ENCODE measurements at places on chromosomes 13 and 19. TPM values are rescaled to one million over a fixed set of nuclear protein-coding genes. Genes with fewer than 3 reads are reported as not detected.

NXNL1 gene
- not detected for total RNA-seq

- H3K4me1 ChIP-seq: peaks cover 3% of the 10 kb centered on the region
- no peak overlapping the region for H3K4me3 ChIP-seq
- no peak for DNase-seq
- H3K36me3 ChIP-seq: no peaks in the 10 kb centered on the region
Observed at GRCh38 chr19:48500830-48501493, 10.7 kb downstream of the LMTK3 start.

CBARP gene
- 0.05 TPM for total RNA-seq

- no peak for DNase-seq
- H3K27me3 ChIP-seq: no peaks in the 10 kb centered on the region
- H3K4me1 ChIP-seq: no peaks in the 10 kb centered on the region
- H3K36me3 ChIP-seq: no peaks in the 10 kb centered on the region
- no peak overlapping the region for H3K27ac ChIP-seq
Observed at GRCh38 chr13:63161219-63161618, 1745.6 kb upstream of the PCDH20 start.

RYR1 gene
- total RNA-seq: 0.33 TPM

DNA sequence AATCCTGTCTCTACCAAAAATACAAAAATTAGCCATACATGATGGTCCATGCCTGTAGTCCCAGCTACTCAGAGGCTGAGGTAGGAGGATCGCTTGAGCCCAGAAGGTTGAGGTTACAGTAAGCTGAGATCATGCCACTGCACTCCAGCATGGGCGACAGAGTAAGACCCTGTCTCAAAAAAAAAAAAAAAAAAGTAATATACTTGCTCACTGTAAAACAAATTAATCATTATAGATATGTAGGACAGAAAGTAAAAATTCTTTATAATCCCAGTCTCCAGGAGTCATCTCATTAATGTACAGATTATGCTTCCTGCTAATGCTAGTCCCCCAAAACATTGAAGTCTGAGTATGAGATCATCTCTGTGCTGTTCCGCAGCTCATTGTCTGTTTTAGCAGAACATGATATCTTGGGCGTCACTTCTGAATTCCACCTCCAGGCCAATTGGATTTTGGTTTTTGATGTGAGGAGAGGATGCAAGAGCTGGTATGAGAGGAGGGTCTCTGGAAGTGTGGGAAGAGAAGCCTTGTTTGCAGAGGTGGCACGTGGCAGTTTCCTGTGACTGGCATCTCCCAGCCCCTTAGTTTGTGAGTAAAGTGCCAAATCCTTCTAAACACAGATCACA is 75.4 kb upstream of the NPAS1 start:
- no peak overlapping the region for H3K4me3 ChIP-seq
- peaks cover 51% of the 10 kb centered on the region for H3K4me1 ChIP-seq
- no peak for DNase-seq
- no peaks in the 10 kb centered on the region for H3K36me3 ChIP-seq

C19orf33 gene
- not detected for total RNA-seq

VSTM2B gene
- total RNA-seq: not detected

GRCh38 chr13:113005076-113005865 is 36.3 kb downstream of the MCF2L start:
- no peak overlapping the region for H3K27ac ChIP-seq
- DNase-seq: no peak
- no peak overlapping the region for H3K4me3 ChIP-seq
- no peaks in the 10 kb centered on the region for H3K36me3 ChIP-seq

KLF16 gene
- total RNA-seq: 4.4 TPM

- H3K27ac ChIP-seq: no peak overlapping the region
- H3K4me1 ChIP-seq: no peaks in the 10 kb centered on the region
- no peak overlapping the region for H3K4me3 ChIP-seq
- peak; percentile 63 for DNase-seq
- peaks cover 35% of the 10 kb centered on the region for H3K36me3 ChIP-seq
- no peaks in the 10 kb centered on the region for H3K27me3 ChIP-seq
Observed at GRCh38 chr19:3440082-3440481, 40.2 kb downstream of the SMIM24 start.

ICAM5 gene
- total RNA-seq: 1.0 TPM

ZNF418 gene
- total RNA-seq: 2.6 TPM

LGALS14 gene
- total RNA-seq: not detected

- DNase-seq: no peak
- H3K4me1 ChIP-seq: peaks cover 9% of the 10 kb centered on the region
- H3K36me3 ChIP-seq: no peaks in the 10 kb centered on the region
- no peak overlapping the region for H3K4me3 ChIP-seq
- no peak overlapping the region for H3K27ac ChIP-seq
Observed at GRCh38 chr19:42412661-42413076, 14.5 kb downstream of the LIPE start.

ZNF44 gene
- total RNA-seq: 17.9 TPM

- H3K4me3 ChIP-seq: no peak overlapping the region
- H3K27ac ChIP-seq: no peak overlapping the region
- no peaks in the 10 kb centered on the region for H3K4me1 ChIP-seq
- no peaks in the 10 kb centered on the region for H3K27me3 ChIP-seq
Observed at GRCh38 chr13:41296879-41297646, 14.0 kb upstream of the NAA16 start.

KASH5 gene
- total RNA-seq: not detected

CBY2 gene
- total RNA-seq: not detected

DNA sequence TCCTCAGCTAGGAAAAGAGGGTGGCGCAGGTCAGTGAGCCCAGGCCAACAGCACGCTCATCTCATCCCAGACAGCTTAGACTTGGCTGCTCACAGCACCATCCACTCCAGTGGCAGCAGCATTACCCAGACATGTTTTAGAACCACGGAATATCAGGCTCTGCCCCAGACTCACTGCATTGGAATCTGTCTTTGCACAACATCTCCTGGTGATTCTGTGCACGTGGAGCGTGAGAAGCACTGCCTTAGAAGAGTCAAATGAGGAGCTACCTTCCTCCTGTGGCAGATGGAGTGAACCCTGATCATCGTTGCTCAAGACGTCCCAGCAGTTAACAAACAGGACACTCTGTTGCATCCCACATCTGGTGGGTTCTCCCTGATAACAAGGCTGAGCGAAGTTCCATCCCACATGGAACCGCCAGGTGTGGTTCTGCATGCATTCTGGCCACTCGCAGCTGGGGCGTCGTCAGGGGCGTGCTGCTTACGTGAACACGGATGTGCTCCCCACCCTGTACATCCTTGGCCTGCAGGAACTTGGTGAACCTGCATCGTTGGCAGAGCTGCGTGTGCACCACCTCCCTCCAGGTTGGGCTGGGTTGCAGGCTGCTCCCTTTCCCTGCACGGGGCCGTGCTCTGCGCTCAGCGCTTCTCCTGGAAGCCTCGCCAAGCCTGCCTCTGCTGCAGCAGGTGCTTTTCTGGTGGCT is 25.2 kb upstream of the ATP11A start:
- no peak overlapping the region for H3K27ac ChIP-seq
- no peaks in the 10 kb centered on the region for H3K27me3 ChIP-seq
- no peak overlapping the region for H3K4me3 ChIP-seq
- no peaks in the 10 kb centered on the region for H3K36me3 ChIP-seq

DNA sequence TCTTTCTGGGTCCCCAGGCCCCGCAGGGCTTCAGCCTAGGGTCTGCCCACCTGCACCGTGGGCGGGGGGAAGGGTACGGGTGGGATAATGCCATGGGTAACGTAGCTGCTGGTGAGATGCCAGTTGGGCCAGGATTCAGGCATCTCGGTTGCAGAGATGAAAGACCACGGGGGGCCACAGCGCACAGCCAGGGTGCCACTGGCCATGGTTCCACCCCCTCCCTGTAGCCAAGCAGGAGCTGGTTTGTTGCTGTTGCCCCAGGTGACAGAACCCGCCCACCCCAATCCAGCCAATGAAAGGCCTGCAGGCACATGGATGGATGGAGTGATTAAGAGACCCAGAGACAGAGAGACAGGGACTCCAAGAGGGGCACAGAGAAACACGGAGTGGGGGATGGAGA is 1.0 kb upstream of the CGB7 start:
- H3K4me1 ChIP-seq: peaks cover 5% of the 10 kb centered on the region
- H3K4me3 ChIP-seq: no peak overlapping the region
- no peak overlapping the region for H3K27ac ChIP-seq
- no peaks in the 10 kb centered on the region for H3K36me3 ChIP-seq

- no peak overlapping the region for H3K4me3 ChIP-seq
- no peaks in the 10 kb centered on the region for H3K36me3 ChIP-seq
- no peaks in the 10 kb centered on the region for H3K27me3 ChIP-seq
Observed at GRCh38 chr13:24080134-24080533, 80.4 kb upstream of the SPATA13 start.

- peaks cover 29% of the 10 kb centered on the region for H3K4me1 ChIP-seq
- DNase-seq: no peak
- H3K4me3 ChIP-seq: peak overlapping the region; percentile 72
- H3K36me3 ChIP-seq: no peaks in the 10 kb centered on the region
- peak overlapping the region; percentile 82 for H3K27ac ChIP-seq
- no peaks in the 10 kb centered on the region for H3K27me3 ChIP-seq
Observed at GRCh38 chr13:102399791-102400674, 1.8 kb downstream of the FGF14 start.

DNA sequence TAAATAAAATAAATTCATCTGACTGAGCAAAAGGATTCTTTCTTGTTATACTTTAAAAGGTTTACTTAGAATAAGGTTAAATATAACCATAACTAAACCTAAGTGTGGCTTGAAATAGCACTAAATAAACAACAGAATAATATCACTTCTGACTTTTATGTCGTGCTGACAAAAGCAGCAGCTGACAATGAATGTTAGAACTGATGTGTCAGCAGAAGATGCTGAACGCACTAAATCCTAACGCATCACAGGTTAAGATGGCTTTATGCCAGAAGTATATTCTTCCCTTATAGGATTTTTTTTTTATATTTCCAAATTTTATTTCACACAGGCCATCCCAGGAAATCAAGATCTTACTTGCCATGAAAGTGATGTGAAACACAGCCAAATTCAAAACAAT is 558.3 kb upstream of the NBEA start:
- DNase-seq: no peak
- H3K27ac ChIP-seq: no peak overlapping the region
- H3K4me1 ChIP-seq: no peaks in the 10 kb centered on the region
- H3K27me3 ChIP-seq: no peaks in the 10 kb centered on the region
- H3K4me3 ChIP-seq: no peak overlapping the region

SLC46A3 gene
- 63.3 TPM for total RNA-seq

DNA sequence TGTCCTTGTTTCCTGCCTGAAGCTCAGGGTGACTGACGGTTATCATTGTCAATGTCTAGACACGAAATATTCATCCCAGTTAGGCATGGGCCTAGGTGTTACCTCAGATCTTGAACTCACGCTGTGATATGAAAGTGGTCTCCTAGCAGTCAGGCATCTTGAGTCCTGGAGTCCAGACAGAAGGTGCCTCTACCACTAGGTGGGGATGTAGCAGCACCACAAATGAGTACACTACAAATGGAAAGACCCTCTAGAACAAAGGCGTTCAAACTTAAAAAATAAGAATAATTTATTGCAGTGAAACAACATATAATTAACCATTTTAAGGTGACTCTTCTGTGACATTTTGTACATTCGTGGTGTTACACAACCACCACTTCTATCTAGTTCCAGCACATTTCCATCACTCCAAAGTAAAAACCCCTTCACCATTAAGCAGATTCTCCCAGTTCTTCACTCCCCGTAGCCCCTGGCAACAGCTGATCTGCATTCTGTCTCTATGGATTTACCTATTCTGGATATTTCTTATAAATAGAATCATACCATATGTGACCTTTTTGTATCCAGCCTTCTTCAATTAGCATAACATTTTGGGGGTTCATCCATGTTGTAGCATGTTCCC is 11.9 kb upstream of the FRY start:
- no peak overlapping the region for H3K4me3 ChIP-seq
- no peak overlapping the region for H3K27ac ChIP-seq
- H3K27me3 ChIP-seq: no peaks in the 10 kb centered on the region
- no peaks in the 10 kb centered on the region for H3K4me1 ChIP-seq
- no peak for DNase-seq

SRRM5 gene
- total RNA-seq: 0.08 TPM

DNA sequence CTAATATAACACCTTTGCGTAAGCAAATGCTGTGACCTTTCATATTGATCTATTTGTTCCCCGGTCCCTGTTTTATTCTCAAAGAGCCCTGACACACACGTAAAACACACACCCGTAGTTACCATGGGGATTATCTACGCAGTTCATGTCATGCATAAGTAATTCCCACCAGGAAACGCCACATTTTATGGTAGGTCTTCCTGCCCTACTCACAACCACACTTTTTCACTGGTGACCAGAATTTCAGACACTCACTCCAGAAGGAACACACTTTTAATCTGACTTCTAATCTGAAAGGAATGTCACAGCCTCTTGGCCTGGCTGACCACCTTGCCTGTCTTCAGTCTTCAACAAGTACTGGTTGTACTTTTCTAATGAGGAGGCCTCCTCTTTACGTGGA is 46.8 kb downstream of the SLC7A1 start:
- no peaks in the 10 kb centered on the region for H3K4me1 ChIP-seq
- H3K36me3 ChIP-seq: no peaks in the 10 kb centered on the region
- no peak overlapping the region for H3K27ac ChIP-seq
- H3K27me3 ChIP-seq: no peaks in the 10 kb centered on the region
- DNase-seq: no peak

GRCh38 chr19:12126707-12127106 is 13.4 kb downstream of the ZNF20 start:
- no peak overlapping the region for H3K4me3 ChIP-seq
- no peak overlapping the region for H3K27ac ChIP-seq
- H3K27me3 ChIP-seq: no peaks in the 10 kb centered on the region
- no peaks in the 10 kb centered on the region for H3K36me3 ChIP-seq
- no peak for DNase-seq
- no peaks in the 10 kb centered on the region for H3K4me1 ChIP-seq

GRCh38 chr19:37635076-37636056 is 19.9 kb downstream of the ZFP30 start:
- no peak for DNase-seq
- H3K27ac ChIP-seq: no peak overlapping the region
- no peaks in the 10 kb centered on the region for H3K27me3 ChIP-seq
- no peaks in the 10 kb centered on the region for H3K4me1 ChIP-seq

DNA sequence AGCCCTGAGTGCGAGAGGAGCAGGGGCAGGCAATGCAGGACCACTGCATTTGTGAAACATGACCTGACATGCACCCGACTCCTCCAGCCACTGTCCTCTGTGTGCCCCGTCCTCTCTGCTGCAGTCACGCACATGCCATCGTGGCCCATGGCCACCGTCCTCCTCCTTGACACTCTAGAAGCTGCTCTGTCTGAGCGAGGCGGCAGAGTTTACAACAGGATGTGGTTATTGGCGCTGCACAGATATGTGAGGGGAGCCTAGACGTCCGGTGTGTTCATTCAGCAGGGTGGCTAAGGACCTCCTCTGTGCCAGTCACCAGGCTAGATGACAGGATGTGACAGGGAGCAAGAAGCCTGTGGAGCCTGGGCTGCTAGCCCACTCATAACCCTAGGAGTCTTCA is 277.8 kb downstream of the FOXO1 start:
- DNase-seq: no peak
- H3K27me3 ChIP-seq: no peaks in the 10 kb centered on the region
- no peaks in the 10 kb centered on the region for H3K36me3 ChIP-seq
- H3K4me1 ChIP-seq: no peaks in the 10 kb centered on the region

ZNF560 gene
- not detected for total RNA-seq

GRCh38 chr19:50162988-50163387 is at the start of gene IZUMO2:
Gene IZUMO2, minus strand, starts transcription at chr19:50163281. Its CDS starts 87 bp downstream, at chr19:50163194.
- no peak within 1 kb of the TSS for H3K4me3 ChIP-seq
- H3K27me3 ChIP-seq: no peaks in the 10 kb centered on the region
- no peaks in the 10 kb centered on the region for H3K36me3 ChIP-seq

GRCh38 chr13:45715351-45715750 is 13.2 kb downstream of the CBY2 start:
- no peak overlapping the region for H3K4me3 ChIP-seq
- no peaks in the 10 kb centered on the region for H3K36me3 ChIP-seq
- no peaks in the 10 kb centered on the region for H3K27me3 ChIP-seq
- H3K27ac ChIP-seq: no peak overlapping the region
- no peak for DNase-seq

CLEC17A gene
- 0.28 TPM for total RNA-seq

Data from liver (tissue), 10 donors.